Fibroblast of skin of left quadriceps (primary cell): ENCODE measurements at places on chromosomes 4 and X.

GRCh38 chr4:83709627-83710026 is 173.7 kb downstream of the GPAT3 start:
- DNase-seq = no peak

- DNase-seq = no peak
These were observed 272.5 kb downstream of the ARHGAP10 start for GRCh38 chr4:148004228-148004857.

GRCh38 chrX:18582910-18583493 is 88.9 kb downstream of the RS1 start:
- DNase-seq = no peak

- DNase-seq = no peak
These were observed 65.8 kb downstream of the PDLIM5 start for GRCh38 chr4:94517492-94517891.
